ENCODE measurements at places on chromosomes 5 and 9.

DNA sequence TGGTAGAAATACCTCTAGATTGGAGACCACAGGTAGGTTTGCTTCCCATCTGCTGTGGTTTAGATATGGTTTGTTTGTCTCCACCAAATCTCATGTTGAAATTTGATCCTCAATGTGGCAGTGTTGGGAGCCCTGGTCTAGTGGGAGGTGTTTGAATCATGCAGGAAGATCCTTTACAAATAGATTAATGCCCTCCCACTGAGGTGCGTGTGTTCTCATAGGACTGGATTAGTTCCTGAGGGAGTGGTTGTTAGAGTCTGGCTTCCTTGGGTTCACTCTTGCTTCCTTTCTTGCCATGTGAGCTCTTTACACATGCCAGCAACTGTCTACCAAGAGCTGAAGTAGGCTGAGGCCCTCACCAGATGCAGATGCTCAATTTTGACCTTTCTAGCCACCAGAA lies 391.1 kb upstream of the GRIA1 start:
- no peak for DNase-seq

DNA sequence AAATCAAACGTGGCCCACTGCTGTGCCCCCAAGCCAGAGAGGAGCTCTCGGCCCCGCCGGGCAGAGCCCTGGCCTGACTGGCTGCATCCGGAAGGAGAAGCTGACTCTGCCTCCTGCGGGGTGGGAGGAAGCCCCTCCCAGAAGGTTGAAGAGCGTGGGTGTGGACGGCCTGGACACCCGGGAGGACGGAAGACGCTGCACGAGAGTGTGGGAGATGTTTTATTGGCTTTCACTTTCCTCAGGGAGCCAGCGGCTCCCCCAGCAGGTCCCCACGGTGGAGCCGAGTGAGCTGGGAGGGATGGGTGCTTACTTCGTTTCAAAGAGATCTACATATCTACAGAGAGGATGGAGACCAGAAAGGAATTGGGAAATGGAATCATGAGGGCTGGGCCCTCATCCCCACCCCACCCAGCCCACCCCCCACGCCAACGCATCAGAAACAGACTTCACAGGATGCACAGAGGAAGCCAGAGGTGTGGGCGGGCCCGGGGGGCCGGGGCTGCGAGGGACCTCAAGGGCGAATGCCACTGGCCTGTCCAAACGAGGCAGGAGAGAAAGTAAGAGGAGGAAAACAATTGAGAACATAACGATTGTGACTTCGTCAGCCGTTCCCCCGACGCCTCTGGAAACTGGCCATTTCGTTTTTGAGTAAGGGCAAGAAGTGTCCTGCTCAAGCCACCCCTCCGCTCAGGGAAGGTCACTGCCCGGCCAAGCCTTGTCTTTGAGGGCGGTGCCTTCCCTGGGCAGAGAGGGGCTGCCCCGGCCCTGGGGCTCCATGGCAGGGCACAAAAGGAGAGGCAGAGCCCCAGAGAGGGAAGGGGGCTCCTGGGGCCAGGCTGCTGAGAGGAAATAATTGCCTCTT lies 32.1 kb downstream of the FAM163B start:
- DNase-seq = no peak

DNA sequence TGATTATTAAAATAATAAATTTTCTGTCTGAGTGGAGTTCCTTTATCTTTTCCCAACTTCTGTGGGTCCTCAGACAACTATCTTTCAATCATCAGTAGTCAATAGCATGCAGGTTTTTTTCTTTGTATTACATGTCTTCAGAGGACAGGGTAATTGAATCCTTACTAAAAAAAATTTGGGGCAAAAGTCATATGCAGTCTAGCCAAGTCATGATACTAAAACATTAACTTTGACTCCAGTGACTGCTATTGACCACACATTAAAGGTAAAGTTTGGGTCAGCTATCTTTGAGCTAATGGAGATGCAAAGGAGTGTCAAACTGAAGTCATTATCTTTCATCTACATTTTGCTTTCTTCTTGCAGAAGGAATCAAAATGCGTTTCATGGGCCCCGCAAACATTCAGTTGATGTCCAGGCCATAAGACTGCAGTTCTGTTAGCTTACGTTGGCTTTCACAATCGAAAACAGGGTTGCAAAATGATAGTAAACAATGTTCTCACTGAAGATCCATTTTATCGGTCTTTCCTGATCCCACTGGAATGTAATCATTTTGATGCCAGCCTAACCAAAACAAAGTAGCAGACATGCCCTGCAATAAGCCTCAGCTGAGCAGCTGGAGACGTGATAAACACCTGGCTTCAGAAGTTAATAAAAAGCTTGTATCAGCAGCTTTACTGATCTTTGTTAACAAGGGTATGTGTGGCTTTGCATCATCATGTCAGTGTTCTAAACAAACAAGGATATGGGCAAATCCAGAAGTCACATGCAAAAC lies 186.1 kb upstream of the PRLR start:
- DNase-seq = no peak

DNA sequence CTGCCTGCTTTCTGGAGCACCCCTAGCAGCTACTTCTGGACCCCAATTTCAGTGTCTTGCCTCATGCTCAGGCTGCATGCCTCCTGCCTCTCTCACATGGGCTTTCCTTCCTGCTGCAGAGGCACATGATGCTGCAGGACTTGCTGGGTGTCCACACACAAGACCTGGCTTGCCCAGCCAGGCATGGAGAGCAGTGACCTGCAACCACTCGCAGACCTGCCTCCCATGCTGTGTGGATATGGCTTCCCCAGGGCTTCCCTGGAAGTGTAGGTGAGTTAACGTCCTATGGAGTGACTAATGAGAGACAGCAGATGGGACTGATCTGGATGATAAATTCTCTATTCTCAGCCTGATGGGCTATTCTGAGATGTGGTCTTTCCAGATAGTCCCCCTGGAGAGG lies 53.2 kb upstream of the SMIM32 start:
- DNase-seq = no peak

DNA sequence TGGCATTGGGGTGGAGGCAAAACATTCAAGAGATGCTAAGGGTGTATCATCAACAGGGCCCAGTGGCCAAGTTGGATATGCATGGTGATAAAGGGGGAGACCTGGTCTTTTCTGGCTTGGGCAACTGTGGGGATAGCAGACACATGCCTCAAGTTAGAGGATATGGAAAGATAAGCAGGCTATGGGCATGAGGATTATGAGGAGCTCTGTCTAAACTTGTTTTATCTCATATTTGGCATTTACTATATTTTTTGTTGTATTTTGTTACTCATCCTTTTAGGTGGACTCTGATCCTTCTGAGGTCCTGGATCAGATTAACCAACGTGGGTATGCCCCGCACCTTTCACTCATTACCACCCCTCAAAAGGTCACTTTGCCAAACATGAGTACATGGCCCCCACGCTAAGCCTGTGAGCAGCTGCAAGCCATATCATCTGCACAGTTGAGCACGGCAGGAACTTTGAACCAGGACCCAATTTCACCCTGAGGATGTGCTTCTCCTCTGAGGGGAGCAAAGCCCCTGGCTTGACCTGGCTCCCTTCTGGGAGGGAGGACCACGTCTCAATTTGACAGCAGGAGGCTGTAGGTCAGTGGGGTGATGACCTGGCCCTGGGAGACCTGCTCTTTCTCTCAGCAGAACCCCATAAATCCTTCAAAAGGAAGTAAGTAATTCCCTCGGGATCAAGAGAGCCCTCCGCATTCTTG lies 71.1 kb upstream of the CD180 start:
- no peak for DNase-seq

- no peak for DNase-seq
These were observed 8.5 kb upstream of the MGAT1 start for GRCh38 chr5:180810959-180811622.

- DNase-seq = no peak
These were observed 16.5 kb downstream of the ASS1 start for GRCh38 chr9:130461218-130461630.

DNA sequence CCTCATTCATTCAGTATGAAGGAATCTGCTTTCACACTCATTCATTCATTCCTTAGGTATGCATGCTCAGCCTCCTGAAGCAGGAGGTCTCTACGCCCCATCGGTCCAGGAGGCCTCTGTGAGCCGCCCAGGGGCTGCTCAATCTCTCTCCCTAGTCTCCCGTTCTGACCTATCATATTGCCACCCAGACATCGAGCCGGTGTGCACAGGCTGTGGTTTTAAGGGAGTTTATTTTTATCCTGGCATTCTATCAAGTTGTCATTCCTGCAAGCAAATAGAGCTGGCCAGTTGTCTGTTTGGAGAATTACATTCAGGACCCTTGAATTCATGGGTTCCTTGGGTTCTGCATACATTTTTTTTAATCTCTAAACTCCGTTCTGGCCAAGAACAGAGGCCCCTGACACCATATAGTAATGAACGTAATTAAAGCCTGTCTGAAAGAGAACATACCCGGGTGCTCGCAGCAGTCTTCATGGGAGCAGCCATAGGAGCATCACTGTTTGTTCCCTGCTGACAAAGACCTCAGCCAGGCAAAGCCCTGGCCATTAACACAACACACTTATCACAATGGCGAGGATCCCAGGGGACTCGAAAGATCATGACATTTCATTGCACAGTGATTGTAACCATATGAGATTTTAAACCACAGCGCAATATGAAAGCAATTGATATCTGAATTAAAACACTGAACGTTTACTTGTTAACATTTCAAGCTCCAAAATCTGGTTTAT lies 80.9 kb downstream of the ADAMTS16 start:
- no peak for DNase-seq

DNA sequence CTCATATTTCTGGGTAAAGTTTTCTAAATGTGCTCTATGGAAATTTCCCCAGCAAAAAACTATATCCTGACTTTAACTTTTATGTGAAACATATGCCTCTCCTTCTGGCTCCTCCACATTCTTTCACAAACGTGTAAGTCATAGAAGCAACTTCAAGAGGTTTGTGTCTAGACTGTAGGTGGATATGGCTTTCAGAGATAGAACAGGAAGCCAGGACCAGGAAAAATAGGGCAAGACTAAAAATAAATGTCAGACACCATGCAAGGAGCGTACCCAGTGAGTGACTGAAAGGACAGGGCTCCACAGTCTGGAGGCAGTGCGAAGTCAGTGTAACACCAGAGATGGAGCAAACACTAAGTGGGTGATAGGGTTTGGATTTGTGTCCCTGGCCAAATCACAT lies 240.7 kb downstream of the COX7C start:
- no peak for DNase-seq

GRCh38 chr5:105840800-105841199 lies 1829.9 kb downstream of the EFNA5 start:
- no peak for DNase-seq

DNA sequence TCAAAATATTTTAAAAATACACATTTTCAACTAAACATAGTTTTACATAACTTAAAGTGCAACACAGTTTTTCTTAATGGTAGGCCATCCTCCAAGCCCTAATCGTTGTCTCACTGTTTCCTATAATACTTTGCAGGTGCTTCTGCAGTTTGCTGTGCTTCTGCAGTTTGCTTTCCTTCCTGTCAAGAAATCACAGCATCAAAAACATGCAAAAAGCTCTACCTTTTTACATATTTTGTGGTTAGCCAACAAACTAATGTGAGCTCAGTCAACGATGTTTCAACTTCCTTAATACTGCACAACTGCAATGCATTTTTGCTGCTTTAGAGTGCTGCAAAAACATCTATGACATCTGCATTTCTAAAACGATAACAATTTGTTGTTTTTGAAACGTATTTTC lies 25.2 kb downstream of the EMB start:
- DNase-seq = no peak

DNA sequence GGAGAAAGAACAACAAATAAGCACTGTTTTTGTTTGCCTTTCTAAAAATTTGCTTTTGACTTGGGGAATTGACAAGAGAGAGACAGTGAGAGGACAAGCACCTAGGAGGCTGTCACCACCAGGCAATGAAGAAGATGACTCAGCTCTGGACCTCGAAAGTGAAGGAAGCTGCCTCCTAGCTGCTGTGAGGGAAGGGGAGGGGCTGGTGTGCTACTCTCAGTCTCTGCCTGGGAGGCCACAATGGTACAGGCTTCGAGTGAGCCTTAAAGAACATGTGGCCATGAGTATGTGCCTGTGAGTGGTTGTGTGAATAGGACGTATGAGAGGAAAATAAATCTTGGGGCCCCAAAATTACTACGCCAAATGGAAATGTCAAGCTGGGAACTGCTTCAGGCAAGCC lies 7.1 kb upstream of the PLK2 start:
- DNase-seq = no peak

GRCh38 chr5:23419115-23419514 lies 88.3 kb upstream of the PRDM9 start:
- no peak for DNase-seq

DNA sequence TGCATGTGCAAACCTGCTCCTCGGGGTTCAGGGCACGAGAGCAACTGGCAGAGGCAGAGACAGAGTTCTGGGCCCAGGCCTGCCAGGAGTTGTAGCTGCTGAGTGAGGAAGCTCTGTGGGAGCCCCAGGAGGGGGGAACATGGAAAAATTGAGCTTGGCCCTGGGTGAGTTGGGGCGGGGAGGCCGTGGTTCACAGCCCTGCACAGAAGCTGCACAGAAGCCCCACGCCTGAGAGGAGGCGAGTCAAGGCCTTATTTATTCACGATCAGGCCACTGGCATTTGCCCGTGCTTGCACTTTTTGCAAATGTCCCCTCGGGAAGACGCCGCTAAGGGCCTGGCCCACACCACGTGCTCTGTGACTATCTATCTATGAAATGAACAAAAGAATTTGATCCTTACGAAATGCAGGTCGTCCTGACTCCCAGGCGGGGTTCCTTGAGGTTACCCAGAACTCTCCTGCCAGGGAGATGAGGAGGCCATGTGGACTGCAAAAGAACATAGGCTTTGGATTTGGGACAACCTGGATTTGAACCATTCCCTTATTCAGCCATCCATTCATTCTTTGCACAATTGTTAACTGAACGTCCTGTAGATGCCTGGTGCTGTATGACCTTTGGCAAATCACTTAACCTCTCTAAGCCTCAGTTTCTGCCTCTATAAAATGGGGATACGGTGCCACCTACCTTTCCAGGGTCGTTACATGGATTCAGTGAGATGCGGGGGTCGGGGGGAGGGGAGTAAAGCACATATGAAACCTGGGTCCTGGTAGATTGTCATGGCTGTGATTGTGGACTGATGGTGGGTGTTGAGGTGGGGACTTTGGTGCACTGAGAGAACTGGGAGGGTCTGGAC lies 17.9 kb downstream of the COL27A1 start:
- DNase-seq = no peak

DNA sequence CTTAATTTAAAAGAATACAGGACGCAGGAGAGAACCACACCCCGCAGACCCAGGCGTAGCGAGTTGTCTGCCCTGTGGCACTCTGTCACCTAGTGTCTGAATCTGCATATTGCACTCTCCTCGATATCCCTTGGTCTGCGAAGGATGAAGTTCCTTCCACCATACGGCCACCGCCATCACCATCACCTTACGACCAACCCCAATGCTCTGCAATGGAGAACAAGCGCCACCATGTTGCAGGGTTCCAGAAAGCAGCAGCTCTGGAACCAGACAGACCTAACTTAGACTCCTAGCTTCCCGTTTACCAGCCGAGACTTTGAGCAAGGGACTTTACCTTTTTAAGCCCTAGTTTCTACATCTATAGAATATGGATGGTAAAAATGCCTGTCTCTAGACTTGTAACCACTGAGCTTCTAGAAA lies 77.4 kb upstream of the DMRT1 start:
- no peak for DNase-seq

DNA sequence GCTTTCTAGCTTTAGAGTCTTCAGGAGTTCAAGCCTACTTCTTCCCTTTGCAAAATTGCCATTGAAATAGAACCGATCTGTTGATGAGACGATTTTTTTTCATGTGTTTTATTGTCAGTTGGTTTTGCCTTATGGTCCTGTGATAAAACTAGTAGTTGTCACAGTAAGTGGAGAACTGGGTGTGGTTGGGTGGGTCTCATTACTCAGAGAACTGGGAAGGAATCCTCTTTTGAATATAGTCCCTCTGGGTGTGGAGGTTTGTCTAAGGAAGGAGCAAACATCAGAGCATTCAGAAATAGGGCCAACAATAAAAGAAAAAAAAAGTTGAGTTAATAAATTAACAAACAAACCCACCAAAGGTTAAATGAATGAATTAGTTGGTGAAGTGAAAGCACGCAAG lies 69.0 kb downstream of the ALDH1A1 start:
- DNase-seq = no peak

Measured in urinary bladder (tissue), 4 donors.